ENCODE measurements at places on chromosomes 11 and 22.

GRCh38 chr11:14908214-14908880 is 16.3 kb upstream of the CYP2R1 start:
- no peak for DNase-seq

- no peak for DNase-seq
Measured at GRCh38 chr11:46270684-46271083, 6.8 kb upstream of the CREB3L1 start.

DNA sequence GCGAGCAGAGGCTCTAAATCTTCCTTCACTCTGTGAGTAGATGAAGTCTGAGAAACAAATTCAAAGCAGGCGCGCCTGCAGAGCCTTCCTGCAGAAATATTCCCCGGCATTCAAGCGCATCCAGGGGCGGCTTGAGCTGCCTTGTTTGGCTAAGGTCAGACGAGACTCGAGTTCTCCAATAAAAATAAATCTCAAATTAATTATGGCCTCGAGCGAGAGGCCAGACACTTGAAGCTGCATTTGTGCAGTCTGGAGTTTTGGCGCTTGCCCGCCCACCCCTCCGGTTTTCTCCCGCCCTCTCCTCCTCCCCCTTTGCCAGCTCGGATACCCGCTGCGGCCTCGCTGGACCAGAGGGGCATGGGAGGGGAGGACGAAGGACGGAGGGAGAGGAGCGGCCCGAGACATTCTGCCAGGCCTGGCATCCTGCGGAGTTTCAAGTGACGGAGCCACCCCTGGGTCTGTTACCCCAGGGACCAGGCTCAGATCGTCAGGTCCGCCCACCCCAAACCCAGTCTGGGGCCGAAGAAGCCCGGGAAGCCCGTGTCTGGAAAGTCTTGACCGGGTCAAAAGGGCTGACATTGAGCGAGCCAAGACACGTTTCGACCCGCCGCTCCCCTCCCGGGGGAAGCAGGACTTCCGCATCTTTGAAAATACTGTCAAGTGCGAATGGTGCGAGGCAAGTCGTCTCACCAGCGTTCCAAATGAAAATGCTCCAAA is 3.8 kb upstream of the FLI1 start:
- no peak for DNase-seq

- DNase-seq: peak; percentile 52
Measured at GRCh38 chr11:789943-790342, at the start of gene CEND1. Gene CEND1, minus strand, starts transcription at chr11:790090. Its CDS starts 1,514 bp downstream, at chr11:788576.

- DNase-seq: no peak
Measured at GRCh38 chr22:46416891-46417580, 81.5 kb downstream of the TRMU start.

- no peak for DNase-seq
Measured at GRCh38 chr11:94604482-94604881, 37.3 kb downstream of the PIWIL4 start.

DNA sequence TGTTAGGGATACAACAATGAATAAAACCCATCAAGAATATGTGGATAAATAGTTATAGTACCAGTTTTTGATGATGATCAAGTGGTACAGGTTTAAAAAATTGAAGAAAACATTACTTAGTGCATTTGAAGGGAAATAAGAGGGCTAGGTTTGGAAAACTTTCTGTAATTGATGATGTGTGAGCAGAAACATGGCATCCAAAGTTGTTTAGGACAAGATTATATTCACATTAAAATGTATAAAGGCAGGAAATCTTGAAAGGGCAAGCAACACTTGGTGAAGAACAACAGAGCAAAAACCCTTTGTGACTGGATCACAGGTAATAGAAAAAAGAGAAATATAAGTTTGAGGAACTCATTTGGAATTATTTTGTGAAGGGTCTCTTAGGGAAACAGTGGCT is 572.3 kb upstream of the RAG2 start:
- no peak for DNase-seq

DNA sequence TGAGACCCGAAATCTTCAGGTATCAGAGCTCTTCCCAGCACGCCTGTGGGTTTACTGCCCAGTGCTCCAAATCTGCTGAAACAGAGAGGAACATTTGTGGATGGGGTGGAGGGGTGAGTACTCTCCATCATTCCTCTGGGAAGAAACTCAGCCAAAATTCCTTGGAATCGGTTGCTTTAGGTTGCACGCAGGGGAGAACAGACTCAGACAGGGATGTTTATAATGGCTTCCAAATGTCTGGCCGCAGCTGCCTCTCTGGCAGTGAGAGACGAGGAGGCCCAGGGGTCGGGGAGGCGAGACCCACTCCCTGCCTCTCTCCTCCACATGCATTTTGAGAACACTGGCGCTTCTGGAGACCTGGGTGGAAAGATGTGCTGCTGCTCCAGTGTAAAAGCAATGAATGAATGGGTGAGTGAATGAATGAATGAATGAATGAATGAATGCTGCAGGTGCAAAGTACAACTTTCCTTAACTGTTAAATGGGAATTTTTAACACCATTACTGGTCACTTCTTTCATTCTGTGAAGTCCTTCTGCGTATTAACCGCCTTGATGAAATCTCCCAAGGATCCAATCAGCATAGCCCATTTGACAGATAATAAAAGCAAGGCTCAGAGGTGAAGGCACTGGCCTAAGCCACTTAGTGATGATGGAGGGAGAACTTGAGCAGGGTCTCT is 437.4 kb downstream of the MIAT start:
- DNase-seq: no peak

DNA sequence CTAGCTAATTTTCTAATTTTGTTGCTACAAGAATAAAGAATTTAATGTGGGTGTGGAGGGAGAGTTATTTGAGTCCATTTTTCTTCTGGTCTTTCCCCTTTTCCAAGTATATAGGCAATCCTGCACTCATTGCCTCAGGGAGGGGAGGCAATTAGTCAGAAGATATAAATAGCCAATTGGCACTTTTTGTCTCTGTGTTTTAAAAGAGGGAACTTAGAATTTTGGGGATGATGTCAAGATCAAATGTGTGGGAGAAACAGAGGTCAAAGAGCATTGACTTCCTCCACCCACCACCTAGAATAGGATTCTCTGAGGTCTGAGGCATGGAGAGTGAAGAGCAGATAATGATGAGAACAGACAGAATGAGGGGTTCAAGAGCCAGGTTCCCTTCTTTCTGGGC is 120.3 kb upstream of the ZC3H12C start:
- DNase-seq: no peak

DNA sequence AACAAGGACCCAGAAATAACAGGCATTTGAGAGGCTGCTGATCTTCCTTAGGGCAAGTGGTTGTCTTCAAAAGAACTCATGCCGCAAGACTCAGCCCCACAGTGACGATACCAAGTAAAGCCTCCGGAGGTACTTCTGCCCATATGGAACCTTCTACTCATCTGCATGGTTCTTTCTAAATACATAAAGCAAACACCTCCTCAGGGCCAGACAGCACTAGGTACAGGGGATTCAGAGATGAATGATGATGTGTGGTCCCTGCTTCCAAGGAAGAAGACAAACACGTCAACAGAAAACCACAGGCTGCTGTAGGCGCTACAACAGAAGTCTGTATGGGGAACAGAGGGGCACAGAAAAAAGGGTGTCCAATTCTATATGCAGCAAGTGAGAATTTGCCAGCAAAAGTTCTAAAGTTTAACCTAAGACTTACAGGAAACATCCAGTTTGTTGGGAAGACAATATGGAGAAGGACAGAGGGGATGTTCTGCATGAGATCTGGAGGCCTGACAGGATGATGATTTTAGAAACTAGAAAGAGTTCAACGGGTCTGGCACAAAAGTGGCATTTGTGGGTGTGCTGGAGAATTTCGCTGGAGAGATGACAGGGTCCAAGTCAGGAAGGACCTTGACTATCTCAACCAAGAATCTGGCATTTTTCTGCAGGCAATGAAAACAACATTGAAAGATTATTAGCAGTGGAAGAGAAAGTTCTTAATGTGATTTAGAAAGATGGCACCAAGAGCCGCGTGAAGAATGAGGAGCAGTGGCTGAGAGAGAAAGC is 23.7 kb downstream of the JAML start:
- no peak for DNase-seq

DNA sequence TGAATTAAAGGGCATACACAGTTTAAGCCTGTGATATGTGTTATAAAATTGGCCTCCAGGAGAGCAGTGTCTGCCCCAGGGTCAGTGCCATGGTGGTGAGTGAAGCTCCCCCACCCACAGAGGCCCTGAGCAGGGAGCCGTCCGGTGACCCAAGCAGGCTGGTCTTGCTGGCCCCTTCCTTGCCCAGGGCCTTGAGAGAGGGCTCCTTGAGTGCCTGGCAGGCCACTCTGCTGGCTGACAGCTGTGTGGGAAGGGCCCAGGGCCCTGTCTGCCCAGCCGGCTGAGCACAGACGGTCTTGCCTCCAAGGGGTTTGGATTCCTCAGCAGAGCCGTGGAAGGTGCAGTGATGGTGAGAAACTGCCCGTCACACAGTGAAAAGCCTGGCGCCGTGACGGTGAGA is 25.9 kb downstream of the PTDSS2 start:
- DNase-seq: no peak

GRCh38 chr11:12188548-12189317 is 78.3 kb downstream of the MICAL2 start:
- DNase-seq: no peak

DNA sequence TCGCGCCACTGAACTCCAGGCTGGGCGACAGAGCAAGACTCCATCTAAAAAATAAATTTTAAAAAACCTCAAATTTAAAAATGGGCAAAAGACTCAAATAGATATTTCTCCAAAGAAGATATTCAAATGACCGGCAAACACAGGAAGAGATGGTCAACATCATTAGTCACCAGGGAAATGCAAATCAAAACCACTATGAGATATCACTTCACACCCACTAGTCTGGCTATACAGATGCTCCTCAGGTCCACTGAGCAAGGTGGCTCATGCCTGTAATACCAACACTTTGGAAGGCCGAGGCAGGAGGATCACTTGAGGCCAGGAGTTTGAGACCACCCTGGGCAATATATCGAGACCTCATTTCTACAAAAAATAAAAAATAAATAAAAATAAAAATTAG is 43.3 kb upstream of the SLC35C1 start:
- DNase-seq: no peak

DNA sequence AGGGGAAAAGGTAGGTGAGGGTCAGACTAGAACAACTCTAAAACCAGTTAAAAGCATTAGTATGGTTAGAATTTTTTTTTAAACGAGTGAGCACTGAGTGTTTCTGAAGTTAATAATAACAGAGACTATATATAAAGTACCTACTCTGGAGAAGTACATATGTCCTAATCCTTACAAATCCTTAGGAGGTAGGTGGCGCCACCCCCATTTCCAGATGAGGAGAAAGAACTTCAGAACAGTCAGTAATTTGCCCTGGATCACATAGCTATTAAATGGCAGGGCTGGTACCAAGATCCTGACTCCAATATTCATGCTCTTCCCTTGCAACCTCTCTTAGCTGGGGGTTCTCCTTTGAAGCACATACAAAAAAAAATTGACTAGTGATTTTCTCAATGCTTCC is 80.5 kb downstream of the CLPB start:
- DNase-seq: no peak

GRCh38 chr11:119432484-119433357 is 9.7 kb upstream of the THY1 start:
- no peak for DNase-seq

DNA sequence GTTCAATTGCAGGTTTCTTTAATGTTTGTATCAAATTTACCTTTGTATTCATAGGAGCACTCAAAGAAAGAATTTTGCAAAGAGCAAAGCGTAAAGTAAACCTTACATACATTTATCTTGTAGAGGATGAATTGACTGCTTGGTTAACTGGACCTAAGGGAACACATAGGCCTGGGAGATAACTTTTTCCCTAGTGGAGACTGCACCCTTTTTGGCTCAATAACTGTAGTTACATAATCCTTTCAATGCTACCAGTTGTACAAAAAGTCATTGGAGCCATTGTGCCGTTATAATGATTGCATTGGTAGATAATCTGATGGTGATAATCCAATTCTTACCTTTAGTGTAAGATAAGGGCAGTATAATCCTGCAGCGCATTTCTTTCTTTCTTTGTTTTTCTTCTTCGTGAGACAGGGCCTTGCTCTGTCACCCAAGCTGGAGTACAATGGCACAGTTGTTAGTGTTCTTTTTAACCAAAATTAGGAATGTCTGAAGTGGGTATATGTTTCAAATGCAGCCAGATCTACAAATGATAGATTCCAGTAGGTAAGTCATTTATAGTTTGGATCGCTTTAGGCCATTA is 18.3 kb downstream of the ATG13 start:
- no peak for DNase-seq

DNA sequence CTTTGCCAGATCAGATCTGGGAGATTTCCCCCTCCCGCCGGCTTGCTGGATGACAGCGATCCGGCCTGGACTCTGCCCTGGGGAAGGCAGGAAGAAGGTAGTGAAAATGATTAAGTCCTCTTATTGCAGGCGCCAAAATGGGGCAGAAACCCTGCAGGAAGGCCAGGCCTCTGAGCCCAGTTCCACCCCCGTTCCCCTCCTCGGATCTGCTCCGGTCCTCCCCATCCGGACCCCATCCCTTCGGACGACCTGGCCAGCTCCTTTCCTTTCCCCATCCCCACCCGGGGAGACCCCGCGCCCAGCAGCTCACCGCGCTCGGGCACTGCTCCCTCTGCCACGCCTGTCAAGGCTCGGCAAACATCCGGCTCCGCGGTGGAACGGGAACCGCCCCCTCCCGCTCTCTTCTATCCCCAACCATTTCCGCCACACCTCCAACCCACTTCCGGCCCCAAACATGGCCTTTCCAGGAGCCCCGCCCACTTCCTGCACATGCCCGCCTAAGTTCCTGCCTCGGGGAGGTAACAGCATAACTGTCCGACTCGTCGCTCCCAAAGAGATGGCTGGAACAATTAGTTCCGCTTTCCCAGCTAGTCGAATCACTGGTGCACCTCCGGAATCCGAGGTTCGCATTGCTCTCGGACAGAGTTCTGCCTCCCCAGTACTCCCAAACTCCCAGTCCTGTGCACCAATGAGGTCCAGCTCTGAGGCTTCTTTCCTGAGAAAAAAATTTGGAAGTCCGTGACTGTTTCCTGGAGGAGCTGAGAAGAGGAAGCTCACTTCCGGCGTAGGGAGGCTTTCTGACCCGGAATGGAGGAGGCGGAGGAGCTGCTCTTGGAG is at the start of the genes ARHGAP1 and ZNF408:
TSS of gene ARHGAP1 (minus strand) at position 379 of the 837 bp plus-strand sequence. CDS start 4,512 bp downstream, outside the sequence.
TSS of gene ZNF408 (plus strand) at position 791 of the 837 bp plus-strand sequence. CDS start at position 808, 17 bp downstream.
- DNase-seq: peak; percentile 99

DNA sequence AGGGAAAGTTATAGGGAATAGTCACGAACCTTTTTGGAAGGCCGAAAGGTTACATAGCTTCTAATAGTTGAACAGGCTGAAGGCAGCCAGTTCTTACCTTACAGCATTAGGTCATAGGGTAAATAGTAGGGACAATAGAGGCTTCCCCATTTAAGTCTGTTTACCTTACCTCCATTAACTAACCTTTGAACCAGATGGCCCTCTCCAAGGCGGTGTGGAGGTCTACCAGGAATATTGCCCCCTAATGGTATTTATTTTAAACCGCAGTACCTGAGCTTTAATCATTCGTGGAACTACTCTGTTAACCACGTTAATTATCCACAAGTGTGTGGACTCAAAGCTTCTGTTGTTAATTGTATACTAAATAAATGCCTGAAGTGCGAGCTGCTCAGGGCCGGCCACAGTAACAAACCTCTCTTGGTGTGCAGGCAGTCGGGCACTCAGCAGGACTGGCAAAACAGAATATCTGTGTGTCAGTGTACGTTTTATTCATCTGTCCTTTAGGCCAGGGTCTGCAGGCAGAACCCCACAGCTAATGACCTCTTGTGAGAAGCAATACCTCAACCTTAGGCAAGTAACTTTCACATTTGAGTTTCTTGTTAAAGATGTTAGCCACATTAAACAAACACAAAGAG is 81.7 kb downstream of the PRCP start:
- DNase-seq: no peak

- DNase-seq: no peak
Measured at GRCh38 chr11:80727315-80727714, 1286.5 kb upstream of the TENM4 start.

GRCh38 chr11:16082095-16083055 is 274.0 kb downstream of the SOX6 start:
- no peak for DNase-seq

GRCh38 chr11:100941033-100941432 is 188.6 kb downstream of the PGR start:
- no peak for DNase-seq
